ENCODE measurements at places on chromosomes 6 and 20.

DNA sequence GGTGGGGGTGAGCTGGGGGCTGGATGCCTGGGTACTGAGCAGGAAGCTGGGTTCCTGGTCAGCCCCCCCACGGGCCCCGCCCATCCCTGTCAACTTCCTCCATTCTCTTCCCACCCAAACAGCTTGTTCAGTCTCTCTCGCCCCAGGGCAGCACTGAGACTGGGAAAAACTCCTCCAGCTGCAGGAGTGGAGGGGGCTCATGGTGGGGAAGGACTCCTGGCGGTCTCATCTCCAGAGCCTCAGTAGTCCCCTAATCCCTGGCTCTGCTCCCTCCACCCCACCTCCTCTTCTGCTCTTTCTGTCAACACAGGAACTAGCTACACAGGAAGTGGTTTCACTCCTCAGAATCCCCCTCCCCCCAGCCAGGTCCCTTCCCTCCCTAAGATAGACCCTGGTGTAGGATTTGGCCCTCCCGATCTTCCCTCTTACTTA is at the start of gene GPSM3:
GPSM3 (minus strand) TSS at position 36 of the 432 bp plus-strand sequence. CDS start 130 bp downstream, outside the sequence.
- peak; percentile 37 for DNase-seq

DNA sequence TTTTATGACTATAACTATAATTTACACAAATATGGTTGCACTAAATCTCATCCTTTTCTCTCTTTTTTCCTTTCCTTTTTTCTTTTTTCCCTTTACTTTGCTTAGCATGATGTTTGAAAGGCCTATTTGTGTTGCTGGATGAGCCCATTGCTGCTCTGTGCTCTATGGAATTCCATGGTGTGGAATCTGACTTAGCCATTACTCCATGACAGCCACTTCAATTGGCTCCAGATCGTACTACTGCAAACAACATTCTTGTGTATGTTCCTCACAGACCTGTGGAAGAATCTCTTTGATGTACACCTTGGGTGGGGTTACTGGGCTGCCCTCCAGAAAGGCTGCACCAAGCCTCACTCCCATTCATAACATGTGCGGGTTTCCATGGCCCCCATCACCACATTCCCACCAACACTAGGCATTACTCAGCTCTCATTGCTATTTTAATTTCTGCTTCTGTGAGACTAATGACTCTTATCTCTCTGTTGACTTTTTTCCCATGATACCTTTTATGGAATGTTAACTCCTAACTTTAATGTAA is 979.0 kb downstream of the KIF16B start:
- no peak for DNase-seq

DNA sequence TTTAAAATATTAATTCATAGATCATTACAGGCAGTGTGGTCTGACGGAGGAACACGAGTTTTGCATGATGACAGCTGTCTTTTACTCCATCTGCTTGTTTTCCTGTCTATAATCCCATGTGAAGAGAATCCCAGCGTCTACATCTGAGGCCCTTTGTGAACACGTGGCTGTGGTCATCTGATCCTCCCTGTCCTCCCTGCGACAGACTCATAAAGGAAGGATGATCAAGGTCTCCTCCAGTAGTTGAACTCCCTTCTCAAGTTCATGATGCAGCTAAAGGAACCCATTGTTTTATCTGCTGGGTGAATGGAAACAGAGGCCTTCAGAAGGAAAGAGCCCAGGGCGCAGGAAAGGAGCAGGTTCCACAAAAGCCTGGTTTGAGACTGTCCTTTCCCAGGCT is 435.8 kb upstream of the JARID2 start:
- no peak for DNase-seq

DNA sequence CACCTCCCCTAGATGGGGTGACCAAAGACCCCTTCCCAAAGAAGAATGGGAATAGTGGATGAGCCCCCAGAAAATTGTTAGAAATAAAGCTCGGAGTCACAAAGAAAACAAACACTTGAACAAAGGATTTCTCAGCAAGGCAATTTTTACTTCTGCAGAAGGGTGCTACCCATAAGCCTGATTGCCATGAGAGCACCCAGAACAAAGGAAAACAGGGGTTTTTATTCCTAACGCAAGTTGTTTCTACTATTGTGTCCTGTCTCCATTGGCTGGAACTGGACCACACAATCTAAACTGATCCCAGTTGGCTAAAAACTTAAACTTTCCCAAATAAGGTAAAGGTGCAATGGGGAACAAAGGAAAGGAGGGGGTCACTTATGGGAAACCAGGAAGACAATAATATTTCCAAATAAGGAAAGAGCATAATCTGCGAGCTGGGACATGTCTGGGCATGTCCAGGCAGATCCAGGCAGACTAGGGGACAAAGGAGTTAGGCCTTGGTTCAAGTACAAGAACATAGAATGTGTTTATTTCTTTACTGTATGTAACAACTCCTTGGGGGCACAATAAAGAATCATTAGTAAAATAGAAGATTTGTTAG is 20.0 kb downstream of the HLA-B start:
- no peak for DNase-seq

GRCh38 chr20:36861875-36862801 is 13.8 kb upstream of the TLDC2 start:
- peak; percentile 48 for DNase-seq

GRCh38 chr6:105401247-105402089 is 1.4 kb downstream of the PREP start:
- DNase-seq: peak; percentile 4

GRCh38 chr20:38321959-38322598 is 18.1 kb downstream of the BPI start:
- DNase-seq: peak; percentile 36

- no peak for DNase-seq
Measured at GRCh38 chr20:41476446-41476845, 109.8 kb upstream of the EMILIN3 start.

GRCh38 chr6:149248693-149249369 is 68.7 kb upstream of the TAB2 start:
- DNase-seq: no peak

DNA sequence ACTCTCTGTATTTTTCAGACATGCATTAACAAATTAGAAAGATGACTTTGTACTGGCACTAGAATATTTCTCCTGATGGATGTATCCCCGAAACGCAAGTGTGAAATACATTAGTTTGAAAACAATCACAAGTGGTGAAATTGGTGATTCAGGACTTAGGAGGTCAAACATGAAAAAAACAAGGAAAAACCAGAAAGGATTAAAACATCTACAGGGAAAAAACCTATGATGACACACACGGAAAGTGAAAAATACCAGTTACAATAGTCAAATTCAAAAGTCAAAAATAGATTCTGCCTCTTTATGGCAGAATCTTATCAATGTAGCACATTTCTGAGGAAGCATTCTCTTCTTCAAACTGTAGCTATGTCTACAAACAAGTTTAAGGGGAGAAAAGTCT is 129.0 kb upstream of the SGK1 start:
- DNase-seq: no peak

DNA sequence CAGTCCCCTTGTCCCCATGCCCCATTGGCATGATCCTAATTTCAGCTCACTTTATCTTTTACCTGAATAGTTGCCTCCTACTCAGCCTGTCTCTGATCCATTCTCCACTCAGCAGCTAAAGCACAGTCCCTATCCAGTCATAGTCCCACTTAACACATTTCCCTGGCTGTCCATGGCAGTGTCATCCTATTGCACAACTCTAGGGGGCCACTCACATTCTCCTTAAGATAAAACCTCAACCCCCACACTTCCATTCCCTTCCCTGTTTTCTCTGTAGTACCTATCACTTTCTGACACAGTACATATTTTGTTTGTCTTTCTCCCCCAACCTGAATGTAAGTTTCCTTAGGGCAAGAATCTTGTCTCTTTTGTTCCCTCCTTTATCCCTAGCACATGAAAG is 220.9 kb upstream of the PLN start:
- no peak for DNase-seq

- DNase-seq: no peak
Measured at GRCh38 chr6:40183902-40184301, 249.6 kb upstream of the MOCS1 start.

DNA sequence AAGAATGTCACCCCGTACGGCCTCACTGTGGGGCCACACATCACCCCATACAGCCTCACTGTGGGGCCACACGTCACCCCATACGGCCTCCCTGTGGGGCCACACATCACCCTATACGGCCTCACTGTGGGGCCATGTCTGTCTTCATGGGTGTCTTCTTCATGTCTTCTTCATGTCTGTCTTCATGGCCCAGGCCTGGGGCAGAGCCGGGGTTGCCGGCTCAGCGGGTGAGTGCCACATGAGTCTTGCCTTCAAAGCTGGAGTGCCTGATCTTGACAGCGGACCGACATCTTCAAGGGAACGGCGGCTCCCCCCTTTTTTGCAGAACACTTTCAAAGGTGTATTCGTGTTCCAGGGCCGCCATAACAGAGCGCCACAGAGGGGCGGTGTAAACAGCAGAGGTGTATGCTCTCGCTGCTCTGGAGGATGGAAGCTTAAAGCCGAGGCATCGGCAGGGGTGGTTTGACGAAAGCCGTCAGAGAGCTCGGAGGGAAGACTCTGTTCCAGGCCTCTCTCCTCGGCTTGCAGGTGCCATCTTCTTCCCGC is 365.0 kb downstream of the TAF4 start:
- no peak for DNase-seq

- no peak for DNase-seq
Measured at GRCh38 chr20:56926501-56926900, 297.4 kb downstream of the TFAP2C start.

GRCh38 chr6:55943329-55943728 is 67.9 kb upstream of the BMP5 start:
- DNase-seq: no peak

- no peak for DNase-seq
Measured at GRCh38 chr20:21801193-21801592, 95.7 kb downstream of the PAX1 start.

DNA sequence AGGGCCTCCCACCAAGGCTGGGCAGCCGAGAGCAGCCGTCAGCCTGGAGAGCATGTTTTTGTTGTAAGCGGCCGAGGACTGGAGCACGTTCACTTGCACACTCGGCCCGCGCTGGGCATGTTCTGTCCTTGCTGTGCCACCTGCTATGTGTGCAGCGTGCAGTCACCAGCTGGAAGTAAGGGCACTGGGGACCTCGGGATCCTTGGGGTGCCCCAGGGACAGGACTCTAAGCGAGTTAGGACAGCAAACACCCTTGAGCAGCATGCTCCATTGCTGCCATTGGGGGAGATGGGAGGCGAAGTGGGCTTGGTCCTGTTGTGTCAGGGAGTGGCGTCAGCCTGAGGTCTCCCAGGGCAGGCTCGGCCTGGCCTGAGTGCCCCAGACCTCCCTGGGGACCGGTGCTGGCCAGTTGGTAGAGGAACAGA is 18.6 kb downstream of the DYNLT1 start:
- no peak for DNase-seq

DNA sequence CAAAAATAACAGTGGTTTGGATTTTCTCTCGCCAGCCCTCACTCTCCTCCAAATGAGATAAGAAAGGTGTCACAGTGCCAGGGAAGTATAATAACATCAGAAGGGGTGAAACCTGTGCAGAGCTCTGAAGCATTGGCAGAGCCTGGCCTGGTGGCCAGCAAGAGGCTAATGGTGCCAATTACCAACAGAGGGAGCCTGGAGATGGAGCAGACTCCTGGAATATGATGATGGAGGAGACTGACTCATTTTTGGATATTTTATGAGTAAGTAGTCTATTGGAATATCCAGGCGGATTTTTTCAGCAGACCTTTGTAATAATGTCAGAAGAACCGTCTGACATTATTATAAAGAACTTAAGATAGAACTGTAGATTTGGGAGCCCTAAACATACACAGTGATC is 442.6 kb upstream of the MARCKS start:
- peak; percentile 65 for DNase-seq

DNA sequence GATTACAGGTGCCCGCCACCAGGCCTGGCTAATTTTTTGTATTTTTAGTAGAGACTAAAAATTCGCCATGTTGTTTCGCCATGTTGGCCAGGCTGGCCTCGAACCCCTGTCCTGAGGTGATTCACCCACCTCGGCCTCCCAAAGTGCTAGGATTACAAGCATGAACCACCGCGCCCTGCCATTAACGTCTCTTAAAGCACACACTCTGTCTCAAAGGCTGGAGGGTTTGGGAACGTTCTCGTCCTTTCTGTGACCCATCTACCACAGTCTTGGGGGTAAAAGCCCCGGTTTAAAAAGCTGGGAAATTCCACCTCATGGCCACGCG is 57.8 kb upstream of the ARID1B start:
- DNase-seq: no peak

- no peak for DNase-seq
Measured at GRCh38 chr20:46962452-46963195, 68.0 kb downstream of the EYA2 start.

DNA sequence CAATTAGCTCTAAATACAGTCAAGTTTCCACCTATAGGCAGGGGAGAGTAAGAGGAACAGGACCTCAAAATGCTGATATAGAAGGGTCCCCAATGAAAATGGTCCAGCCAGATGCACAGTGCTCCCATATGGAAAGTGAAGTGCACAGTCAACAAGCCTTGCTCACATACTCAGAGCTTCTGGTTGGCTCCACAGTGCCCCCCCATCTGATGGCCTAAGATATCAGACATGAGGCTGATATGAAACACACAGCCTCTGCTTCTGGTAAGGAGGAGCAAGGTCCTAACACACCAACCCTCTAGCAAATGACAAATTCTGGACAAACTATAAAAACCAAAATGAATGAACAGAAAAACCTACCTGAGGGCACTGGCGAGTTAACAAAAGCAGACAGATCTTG is 111.4 kb upstream of the EMILIN3 start:
- DNase-seq: no peak

DNA sequence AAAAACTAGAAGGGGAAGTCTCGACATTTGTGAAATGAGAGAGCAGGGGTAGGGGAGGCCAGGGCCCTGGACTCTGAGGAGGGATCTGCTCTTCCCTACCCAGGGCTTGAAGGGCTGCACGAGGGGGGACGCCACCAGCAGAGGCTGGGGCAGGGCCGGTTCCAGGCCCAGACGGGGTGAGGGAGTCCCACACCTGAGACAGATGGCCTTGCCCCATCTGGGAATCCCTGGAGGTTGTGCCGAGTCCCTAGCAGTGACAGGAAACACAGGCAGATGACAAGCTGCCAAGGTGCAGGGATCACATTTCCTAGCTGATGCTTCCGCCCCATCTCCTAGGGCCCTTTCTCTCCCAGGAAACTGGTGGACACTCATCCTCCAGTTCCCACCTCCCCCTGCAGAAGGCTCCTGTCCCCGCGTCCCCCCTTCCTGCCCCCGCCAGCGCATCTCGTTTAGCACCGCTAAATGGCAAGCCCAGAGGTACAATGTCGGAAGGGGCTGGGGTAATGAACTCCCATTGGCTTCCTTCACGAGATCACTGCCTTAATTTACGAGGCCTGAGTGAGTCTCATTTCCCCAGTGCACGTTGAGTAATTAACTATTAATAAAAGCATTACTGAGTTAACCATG is 35.2 kb upstream of the CDH22 start:
- no peak for DNase-seq
